ENCODE measurements at places on chromosomes 2 and 18.
A peak's percentile ranks its signal among the peaks of the same experiment; 100 is the strongest.

DNA sequence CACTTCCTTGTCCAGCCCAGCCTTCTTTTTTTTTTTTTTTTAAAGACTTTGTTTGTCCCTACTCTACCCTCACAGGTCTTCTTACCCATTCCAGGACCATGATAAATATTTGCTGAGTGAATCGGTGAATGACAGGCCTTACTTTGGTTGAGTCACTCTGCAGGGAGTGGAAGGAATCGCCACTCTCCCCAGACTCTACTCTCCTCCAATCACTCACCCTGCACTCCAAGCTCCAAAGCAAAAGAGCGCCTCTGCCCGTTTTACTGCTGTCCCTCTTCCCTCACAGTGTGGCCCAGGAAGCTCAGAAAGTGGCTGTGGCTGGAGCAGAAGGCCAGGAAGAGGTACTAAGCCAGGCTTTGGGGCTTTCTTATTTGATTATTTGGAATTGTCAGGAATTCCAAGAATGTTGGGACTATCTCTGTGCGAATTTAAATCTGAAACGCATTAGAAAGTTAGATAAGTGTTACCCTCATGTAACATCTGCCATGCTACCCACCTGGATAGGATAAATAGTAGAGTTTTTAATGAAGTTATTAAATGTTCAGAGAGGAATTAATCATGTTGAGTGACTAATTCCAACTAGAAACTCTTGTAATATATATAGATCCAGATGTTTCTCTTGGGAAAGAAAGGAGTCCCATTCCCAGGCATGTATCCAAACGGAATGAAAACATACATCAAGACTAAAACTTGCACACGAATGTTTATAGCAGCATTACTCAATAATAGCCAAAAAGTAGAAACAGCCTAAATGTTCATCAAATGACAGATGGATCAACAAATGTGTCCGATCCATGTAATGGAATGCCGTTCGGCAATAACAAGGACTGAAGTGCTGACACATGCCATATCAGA is 43.0 kb upstream of the CHMP1B start:
- DNase-seq = no peak

DNA sequence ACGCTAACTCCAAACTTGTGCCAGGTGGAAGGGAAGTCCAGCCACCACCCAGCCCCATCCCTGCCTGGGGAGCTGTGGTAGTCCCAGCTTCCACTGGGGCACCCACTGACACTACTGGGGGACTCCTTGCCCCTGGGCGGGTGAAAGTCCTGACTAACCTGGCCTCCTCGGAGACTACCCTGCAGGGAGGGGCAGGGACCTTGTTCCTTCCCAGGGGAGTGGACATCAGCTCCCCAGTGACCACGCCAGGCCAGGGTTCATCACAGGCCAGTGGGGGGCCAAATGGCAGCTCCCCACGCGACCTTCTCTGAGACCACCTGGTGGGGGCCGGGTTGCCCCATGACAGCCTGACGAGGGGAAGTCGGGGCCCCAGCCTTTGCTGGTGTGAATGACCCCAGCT is 420.0 kb upstream of the SALL3 start:
- DNase-seq = no peak

GRCh38 chr2:210252699-210253606 is 27.7 kb upstream of the ACADL start:
- no peak for DNase-seq

GRCh38 chr2:36408198-36408703 is 52.7 kb downstream of the CRIM1 start:
- peak; percentile 48 for DNase-seq

DNA sequence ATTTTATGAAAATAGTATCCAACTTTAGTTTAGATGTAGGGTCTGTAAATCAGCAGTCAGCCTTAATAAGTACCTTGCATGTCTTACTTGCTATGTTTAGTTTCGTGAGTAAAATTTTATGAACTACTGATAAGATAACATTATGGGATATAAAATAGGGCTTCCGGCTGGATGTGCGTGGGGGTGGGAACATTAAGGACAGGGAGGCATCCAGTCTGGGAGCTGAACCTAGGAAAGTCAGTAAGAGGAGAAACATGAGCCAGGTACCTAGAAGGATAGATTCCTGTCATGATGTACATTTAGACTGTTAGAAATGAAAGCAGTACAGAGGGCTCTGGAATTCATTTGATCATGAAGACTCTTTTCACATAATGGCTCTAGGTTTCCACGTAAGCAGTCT is 12.7 kb upstream of the KCNJ13 start:
- peak; percentile 40 for DNase-seq
